ENCODE measurements at places on chromosomes 7 and 10.

- no peak for DNase-seq
Observed at GRCh38 chr7:45978731-45979211, 57.7 kb upstream of the IGFBP3 start.

DNA sequence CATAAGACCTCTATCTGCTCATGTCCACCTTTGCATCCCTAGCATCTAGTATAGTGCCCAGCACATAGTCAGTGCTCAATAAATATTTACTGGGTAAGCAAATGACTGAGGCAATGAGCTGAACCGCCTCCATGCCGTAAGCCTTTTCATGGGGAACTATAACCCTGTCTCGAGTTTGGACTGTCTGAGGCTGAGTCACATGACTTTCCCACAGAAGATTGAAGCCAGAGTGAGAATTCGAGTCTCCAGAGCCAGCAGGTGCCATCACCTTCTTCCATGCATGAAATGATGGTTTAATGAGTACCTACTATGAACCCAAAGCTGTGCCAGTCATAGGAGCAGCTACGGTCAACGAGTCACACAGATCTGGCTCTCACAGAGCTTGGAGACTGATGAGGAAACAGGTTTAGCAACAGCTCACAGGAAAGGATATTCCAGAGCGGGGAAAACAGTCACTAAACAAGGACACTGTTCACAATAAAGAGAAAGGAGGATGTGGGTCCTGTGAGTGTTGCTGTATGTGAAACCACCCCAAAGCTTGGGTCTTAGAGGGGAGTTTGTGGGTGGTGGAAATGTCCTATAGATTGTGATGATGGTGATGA lies 75.2 kb downstream of the TEX36 start:
- DNase-seq, result no peak

GRCh38 chr7:92034116-92034515 lies 93.5 kb downstream of the AKAP9 start:
- no peak for DNase-seq

GRCh38 chr10:32481606-32482005 lies 35.7 kb downstream of the CCDC7 start:
- no peak for DNase-seq

- DNase-seq, result no peak
Observed at GRCh38 chr7:36185756-36186155, 32.7 kb downstream of the EEPD1 start.

DNA sequence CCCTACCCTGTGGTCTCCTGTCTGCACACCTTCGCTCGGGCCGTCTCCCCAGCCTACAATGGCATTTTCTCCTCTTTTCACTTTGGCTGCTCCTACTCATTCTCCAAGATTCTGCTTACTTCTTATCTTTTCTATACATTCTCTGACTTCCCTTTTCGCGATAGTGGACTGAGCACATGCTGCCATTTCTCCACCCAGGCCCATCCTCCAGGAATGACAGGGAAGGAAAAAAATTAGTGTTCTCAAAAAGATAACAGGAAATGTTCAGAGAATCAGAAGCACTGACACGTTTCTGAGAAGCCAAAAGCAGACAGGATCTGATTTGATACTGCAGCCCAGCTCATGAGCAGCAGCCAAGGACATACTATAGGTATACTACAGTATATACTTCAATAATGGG lies 6.4 kb upstream of the ANXA11 start:
- no peak for DNase-seq

DNA sequence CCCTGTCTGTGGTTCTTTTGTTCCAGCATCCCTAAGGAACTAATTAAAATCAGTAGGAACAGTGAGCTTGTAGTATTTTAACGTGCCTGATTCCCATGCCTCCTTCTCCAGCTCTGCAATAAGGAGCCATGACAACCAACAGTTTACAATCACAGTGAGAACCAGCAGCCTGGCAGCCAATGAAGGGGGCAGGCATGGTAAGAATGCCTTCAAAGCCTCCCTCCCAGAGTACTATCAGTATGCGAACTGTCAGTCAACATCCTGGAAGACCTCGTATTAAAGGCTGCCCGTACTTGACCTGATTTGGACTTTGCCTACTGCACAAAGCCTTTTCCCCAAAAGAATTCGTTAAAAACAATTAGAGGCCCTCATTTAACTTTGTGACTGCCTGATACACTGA lies 7.7 kb downstream of the ZPBP start:
- DNase-seq, result no peak

DNA sequence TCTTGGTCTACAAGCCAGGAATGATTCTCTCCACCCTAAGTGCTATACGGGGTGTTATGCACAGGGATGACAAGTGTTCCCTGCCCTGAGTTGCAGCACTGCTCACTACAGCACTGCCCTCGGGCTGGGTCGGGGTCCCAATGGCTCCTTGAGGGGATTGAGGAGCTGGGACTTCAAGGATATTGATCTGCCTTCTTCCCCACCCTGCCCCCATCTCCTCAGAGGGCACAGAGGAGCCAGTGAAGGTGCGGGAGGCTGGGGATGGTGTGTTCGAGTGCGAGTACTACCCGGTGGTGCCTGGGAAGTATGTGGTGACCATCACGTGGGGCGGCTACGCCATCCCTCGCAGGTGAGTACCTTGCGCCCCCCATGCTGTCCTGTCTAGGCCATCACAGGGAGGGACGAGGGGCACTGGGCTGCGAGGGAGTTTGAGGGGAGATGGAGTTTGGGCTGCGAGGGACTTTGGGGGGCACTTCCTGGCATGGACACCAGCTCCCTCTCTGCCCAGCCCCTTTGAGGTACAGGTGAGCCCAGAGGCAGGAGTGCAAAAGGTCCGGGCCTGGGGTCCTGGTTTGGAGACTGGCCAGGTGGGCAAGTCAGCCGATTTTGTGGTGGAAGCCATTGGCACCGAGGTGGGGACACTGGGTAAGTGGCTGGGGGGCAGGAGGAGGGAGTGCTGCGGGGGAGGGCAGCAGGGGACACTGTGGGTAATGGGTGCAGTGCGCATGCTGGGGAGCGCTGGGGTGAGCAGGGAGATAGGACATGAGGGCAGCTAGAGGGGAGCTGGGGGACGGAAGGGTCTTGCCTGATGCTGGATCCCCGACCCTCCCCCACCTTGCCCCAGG lies 10.3 kb downstream of the FLNC start:
- no peak for DNase-seq

DNA sequence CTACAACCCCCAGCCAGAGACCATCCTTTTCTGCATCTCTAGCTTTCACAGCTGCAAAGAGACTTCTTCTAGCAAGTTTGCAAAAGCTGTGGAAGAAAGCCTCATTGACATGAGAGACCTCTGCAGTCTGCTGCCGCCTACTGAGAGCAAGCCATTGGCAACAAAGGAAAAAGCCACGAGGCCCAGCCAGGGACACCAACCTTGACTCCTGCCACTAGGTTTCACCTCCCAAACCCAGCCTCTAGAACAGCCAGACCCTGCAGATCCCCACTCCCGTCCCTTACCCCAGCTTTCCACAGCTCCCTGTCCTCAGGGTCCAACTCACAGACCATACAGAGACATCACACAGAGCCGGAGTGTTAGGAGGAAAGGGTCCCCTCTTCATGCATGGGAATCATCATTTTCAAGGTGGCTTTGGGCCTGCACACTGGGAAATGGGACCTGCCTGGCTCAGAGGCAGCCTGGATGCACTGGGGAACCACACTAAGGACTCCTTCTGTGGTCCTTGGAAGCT lies 14.6 kb upstream of the C10orf53 start:
- DNase-seq, result no peak

DNA sequence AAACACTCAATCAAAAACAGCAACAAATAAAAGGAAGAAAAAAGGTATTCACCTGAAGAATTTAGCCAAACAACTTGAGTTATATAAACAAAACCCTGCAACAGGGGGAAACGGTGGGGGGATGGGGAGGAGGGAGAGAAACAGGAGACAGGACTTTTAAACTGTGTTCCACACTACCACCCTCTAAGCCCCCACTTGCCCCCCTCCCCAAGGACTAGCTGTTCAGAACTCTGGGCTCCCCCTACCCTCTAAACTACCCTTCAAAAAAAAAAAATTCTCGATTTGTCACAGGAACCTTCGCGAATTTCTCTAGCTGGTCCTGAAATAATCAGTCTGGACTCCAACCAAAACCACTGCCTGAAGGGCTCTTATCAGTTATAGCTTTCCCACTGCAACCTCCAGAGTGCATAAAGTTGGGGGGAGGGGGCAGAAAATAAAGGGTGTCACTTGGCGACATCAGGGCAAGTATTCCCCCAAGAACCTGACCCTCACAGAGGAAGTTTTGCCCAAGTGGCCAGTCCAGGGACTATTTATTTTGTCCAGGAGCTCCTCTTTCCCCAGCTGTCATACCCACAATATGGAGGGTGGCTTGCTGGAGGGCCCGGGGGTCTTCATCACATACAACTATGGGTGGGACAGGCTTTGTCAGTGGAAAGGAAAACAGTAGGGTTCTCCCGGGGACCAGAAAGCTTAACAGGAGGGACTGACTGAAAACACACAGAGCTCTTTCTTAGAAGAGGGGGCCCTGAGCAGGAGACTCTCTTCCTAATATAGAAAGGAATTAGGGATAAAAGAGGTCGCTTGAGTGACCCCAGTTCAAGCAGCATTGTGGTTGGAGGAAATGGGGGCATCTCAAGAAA lies 1.3 kb downstream of the UBE2H start:
- DNase-seq, result no peak

DNA sequence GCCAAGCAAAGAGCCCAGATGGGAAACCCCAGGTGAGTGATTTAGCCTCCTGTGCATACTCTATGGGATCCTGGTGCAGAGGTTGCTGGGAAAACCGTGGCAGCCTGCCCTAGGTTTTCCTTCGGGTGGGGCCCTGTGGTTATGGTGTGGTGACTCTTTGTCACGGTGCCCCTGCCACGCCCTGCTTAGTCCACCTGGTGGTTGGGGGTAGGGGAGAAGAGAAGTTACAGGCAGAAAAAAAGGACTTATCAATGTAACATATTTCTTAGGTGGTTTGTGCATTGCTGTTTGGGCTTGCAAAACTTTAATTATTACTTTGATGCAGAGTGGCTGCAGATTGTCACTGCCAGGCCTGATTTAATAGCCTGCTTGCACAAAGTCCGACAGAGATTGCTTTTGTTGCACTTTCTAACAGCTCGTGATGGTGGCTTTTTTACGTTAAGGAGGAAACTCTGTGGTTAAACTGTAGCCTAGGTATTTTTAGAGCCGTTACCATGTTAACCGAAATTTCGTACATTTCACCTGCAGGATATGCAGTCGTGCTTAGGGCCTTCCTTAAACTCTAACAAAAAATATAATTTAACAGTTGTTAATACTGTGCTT lies 197.4 kb downstream of the RNLS start:
- no peak for DNase-seq

DNA sequence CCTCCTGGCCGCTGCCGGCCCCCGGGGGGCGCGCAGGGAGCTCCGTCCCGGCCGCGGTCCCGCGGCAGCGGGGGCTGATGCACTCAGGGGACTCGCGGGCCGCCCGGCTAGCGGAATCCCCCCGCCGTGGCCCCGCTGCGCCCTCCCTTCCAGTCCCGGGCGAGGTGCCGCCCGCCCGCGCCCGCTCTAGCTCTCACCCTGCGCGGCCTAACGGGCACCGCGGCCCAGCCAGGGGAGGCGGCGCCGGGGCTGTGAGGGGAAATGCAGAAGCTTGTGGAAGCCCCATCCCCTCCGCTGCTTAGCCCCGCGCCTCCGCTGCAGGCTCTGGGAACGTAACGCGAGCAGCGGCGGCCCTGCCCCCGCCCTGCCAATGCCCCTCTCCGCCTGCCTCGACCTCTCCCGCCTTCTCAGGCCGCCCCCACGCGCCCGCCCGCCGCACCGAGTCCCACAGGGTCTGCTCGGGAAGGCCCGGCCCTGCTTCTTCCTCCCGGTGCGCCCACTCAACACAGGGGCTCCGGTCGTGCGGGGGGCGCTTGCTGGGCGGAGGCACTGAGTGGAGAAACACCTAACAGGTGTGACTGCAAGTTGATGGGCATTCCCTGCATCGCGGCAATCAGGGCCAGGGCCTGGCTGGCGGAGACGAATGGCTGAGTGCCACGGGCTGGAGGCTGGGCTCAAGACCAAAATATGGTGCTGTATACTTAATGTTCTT lies 384 bp upstream of the TMEM229A start:
- DNase-seq, result peak; percentile 79

- no peak for DNase-seq
Observed at GRCh38 chr7:40560672-40561071, 425.9 kb downstream of the SUGCT start.

- DNase-seq, result no peak
Observed at GRCh38 chr7:71627651-71628050, 495.7 kb downstream of the GALNT17 start.

DNA sequence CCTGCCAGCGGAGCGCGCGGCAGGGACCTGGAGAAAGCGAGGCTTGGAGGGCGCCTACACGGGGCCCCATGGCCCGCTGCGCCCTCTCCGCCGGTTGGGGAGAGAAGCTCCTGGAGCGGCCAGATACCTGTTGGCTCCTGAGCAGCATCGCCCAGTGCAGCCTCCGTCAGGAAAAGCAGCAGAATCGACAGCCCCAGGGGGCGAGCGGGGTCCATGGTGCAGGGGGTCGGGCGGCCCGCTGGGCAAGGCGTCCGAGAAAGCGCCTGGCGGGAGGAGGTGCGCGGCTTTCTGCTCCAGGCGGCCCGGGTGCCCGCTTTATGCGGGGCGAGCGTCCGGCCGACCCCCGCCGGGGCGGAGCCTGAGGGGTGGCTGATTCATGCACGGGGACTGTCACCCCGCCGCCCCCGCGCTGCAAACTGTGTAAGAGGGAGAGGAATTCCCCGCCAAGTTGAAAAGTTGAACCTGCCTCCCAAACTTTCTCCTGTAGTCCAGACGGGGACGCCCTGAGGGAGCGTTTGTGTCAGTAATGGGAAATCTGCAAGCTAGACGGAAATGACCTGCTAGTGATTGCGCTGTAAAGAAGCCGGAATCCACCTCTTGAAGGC lies at the start of gene TFPI2:
TSS of gene TFPI2 (minus strand) at position 290 of the 605 bp plus-strand sequence. CDS start at position 215, 75 bp downstream.
- peak; percentile 80 for DNase-seq

DNA sequence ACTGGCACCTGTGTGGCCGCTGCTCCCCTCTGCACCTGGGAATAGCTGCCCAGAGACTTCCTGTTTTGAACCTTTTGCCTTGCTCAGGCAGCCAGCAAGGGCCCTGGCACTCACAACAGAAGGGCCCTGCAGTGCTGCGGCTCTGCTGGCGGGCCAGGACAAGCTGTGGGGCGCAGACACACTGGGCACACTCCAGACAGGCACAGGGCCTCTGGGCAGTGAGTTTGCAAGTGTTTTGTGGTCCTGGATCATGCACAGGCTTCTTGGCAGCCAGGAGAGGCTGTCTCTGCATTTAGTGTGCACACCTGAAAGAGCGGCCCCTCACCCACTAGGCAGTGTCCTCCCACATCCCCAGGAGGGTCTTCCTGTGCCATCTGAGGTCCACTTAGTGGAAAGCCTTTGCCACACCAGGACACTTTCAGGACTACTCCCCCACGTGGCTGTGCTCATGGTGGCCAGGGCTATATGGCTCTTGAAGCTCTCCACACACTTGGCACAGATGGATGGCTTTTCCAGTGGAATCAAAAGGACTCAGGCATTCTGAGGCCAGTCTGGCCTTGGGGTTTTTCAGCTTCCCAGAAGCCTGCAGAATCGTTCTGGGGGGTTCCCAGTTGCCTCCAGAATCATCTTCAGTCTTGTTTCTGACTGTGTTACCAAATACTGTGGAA lies 5.0 kb upstream of the ATP6V0E2 start:
- no peak for DNase-seq

DNA sequence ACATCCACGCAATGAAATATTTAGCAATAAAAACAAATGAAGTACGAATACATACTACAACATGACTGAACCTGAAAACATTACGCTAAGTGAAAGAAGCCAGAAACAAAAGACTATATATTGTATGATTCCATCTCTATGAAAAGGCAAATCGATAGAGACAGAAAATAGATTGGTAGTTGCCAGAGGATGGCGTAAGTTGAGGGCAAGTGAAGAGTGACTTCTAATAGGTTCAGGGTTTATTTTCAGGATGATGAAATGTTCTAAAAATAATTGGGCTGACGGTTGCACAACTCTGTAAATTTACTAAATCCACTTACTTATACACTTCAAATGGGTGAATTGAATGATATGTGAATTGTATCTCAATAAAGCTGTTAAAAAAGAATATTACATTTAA lies 39.5 kb upstream of the TECTB start:
- DNase-seq, result no peak
